ENCODE measurements at places on chromosomes 4 and X.

DNA sequence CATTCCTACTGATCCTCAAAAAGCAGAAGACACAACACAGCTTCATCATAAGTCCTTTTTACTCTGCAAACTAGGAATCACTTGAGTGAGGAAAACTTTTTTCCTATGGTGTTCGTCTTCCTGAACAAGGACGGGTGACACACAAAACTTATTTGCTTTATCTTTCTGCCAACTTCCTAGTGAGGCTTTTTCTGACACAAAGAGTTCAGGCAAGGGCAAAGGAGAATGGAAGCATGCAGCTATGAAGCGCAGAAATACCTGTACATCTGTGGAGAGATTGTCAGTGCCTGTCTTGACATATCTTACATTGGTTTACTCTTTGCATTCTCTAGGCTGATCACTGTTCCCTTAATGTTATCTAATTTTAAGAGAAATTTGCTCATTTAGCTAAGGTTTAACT is 548.0 kb upstream of the IGFBP7 start:
- no peak for DNase-seq

DNA sequence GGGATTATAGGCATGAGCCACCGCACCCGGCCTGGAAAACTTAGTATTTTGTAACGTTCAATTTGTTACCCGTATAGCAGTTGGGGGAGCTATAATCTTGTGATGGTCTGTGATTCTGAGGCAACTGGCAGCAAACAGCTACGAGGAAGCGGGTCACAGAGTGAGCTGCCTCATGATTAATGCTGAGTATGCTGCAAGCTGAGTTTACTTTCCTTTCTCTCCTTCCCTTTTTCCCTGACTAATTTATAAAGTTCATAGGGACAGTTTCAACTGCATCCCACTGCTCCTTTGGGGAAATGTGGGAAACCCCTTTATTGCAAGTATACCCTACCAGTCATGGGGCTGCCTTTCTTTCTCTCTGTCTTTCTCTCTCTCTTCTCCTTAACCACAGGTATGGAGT is 17.7 kb upstream of the ELOVL6 start:
- no peak for DNase-seq

DNA sequence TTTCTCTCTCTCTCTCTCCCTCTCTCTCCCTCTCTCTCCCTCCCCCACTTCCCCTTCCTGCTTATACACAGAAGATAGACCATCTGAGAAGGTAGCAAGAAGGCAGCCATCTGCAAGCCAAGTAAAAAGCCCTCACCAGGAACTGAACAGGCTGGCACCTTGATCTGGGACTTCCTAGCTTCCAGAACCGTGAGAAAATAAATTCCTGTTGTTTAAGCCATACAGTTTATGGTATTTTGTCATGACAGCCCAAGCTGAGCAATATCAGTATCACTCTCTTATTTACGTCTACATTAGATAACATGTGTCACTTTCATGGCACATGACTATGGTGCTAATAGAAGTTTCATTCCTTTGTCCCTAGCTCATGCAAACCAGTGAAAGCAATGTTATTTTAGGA is 581.1 kb downstream of the INPP4B start:
- no peak for DNase-seq

DNA sequence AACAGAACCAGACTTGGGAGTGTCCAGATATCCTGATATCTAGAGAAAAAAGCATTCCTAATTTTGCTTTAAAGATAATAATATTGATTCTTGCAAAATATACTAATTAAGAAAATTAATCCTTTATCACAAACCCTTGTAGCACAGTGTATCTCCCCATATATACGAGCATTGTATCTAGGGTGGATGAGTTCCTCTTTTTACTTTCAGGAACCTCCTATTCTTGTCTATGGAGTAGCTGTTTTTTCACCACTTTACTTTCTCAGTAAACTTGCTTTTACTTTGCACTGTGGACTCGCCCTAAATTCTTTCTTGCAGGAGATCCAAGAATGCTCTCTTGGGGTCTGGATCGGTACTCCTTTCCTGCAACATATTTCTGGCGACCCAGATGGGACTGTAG is 103.9 kb downstream of the GLUD2 start:
- DNase-seq: no peak

GRCh38 chr4:83701041-83701440 is 165.1 kb downstream of the GPAT3 start:
- DNase-seq: no peak

GRCh38 chr4:55865228-55865806 is 11.9 kb downstream of the EXOC1 start:
- no peak for DNase-seq

- no peak for DNase-seq
Observed at GRCh38 chr4:125125276-125125675, 189.5 kb upstream of the FAT4 start.

DNA sequence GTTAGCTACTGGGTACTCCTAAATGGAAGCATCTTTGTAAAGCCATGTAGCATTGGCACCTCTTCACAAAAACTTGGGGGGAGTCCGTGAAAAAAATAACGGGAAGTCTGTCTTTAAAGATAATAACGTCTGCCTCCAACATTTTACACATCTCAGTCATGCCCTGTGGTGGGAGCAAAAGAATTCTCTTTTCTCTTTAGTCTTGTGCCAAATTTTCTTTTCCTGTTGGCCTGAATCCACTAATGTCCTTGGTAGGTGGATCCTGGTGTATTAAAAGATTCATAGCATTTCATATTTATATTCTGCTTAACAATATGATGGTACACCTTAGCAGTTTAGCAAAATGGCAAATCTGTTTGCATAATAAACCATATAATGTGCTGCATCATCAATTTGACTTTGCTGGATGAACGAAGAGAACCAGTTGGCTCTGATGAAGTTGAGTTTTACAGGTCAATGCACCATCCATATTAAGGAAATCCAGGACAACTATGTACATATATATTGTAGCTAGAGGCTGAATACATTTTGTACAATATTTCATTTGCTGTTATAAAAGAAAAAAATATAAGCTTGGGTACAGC is 746.4 kb upstream of the MAGEB2 start:
- no peak for DNase-seq

DNA sequence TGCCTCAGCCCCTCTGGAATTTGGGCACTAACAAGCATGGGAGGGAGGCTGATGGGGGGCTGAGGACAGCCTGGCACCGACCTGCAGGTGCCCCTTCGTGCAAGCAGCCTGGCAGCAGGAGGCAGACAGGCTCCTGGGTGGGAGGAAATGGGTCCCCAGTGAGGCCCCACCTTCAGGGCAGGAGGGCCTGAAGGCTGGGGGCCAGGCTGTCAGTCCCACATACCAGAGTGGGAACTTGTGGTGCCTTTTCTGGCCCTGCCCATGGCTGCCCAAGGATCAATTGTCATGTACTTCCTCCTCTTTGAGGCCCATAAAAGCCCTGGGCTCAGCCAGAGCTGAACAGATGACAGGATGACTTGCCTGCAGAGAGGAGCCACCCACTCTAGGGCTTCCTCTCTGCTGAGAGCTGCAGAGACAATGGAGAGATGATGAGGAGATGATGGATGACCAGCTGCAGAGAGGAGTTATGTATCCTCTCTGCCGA is 141.0 kb downstream of the PDHA2 start:
- no peak for DNase-seq

- DNase-seq: no peak
Observed at GRCh38 chr4:128349921-128350320, 62.3 kb upstream of the PGRMC2 start.

GRCh38 chr4:123469245-123469644 is 72.7 kb downstream of the SPRY1 start:
- no peak for DNase-seq

GRCh38 chr4:166842795-166843261 is 391.5 kb downstream of the SPOCK3 start:
- no peak for DNase-seq

DNA sequence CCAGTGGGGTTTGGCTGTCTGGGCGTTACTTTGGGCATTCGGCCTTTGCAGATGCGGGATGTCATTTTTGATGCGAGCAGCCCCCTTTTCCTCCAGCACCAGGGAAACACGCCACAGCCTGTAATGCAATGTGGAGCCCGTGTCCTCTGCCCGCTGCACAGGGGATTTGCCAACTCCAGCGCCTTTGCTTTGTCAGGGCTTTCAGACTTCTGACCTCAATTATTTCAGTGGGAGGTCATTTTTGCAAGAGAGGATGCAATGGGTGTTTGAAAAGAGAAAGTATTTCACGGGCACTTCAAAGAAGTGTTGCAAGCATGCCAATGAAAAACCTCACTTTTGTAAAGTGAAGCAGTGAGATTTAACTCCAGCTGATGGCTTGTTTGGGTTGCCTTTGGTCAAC is 11.5 kb downstream of the CLCN4 start:
- DNase-seq: no peak

- DNase-seq: no peak
Observed at GRCh38 chr4:187965726-187966125, 29.8 kb upstream of the ZFP42 start.

DNA sequence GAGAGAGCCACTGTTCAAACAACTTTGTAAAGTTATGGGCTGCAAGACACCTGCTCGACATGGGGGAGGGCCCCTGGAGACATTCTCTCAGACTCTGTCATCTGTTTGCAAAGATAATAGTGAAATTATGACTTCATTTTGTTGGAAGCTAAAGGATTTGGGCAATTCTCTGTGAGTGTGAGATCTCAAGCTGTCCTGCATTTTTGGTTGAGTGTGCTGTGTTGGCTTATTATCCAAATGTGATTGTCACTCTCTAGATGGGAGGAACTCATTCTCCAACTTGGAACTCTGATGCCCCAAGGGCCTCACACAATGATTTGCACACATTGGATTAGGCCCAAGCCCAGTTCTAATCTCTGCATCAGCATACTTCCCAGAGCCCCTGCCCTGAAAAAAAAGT is 63.7 kb downstream of the STK32B start:
- no peak for DNase-seq

DNA sequence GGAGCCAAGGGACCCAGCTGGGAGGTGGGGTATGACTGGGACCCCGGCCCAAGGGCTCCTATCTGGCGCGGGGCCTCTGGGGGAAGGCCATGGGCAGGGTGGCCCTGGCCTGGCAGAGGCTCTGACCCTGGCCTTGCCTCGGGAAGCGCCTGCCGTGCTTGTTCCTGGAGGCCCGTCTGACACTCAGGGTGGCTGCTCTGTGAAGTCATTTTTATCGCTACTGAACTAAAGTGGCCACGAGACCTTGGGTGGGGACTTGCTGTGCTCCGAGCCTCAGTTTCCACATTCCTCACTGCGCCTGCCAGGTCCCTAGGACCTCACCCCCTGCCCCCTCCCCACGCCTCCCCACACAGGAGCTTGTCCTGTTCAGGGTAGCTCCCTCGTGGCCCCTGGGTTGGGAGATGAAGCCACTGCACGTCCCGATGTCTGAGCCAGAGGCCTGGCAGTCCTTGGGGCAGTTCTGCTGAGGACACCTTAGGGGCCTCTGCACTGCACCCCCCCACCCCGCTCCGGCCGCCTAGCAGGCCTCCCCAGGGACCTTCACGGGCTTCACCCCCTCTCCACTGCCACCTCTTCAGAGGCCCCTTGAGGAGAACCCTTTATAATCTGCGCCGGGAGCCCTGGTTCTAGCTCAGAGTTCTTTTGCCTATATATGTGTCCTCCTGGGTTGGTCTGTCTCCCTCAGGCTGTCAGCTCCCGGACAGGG is 639 bp upstream of the SORCS2 start:
- no peak for DNase-seq

DNA sequence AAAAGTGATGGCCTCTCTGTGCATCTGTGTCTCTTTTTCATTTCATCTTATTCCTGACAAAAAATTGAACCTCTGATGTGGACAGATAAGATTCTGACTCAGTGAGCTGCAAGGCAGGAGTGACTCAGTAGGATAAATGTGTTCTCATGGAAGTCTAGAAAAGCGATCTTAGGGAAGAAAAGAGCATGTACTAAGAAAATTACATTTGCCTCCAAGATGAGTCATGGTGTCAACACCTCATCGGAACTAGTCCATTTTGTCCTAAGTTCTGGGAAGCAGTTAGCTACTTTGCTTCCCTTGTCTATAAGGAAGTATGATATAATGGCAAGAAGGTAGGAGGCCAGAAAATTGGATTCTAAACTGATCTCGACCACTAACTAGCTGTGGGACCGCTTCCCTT is 83.5 kb upstream of the AFF2 start:
- DNase-seq: no peak

GRCh38 chrX:81174286-81174685 is 27.4 kb downstream of the HMGN5 start:
- DNase-seq: peak; percentile 0

- DNase-seq: no peak
Observed at GRCh38 chr4:74632634-74633033, 161.7 kb downstream of the BTC start.

GRCh38 chr4:175092114-175092513 is 174.0 kb downstream of the ADAM29 start:
- DNase-seq: no peak

GRCh38 chr4:7420661-7421040 is 14.1 kb downstream of the PSAPL1 start:
- no peak for DNase-seq

- DNase-seq: no peak
Observed at GRCh38 chrX:54920610-54921426, at the start of gene TRO. TRO (plus strand) TSS chrX:54920824; CDS start chrX:54922247, 1,423 bp downstream.

- DNase-seq: peak; percentile 53
Observed at GRCh38 chr4:152679414-152680281, at the start of gene TMEM154. TMEM154 (minus strand) TSS chr4:152679997; CDS start chr4:152679933, 64 bp downstream.

DNA sequence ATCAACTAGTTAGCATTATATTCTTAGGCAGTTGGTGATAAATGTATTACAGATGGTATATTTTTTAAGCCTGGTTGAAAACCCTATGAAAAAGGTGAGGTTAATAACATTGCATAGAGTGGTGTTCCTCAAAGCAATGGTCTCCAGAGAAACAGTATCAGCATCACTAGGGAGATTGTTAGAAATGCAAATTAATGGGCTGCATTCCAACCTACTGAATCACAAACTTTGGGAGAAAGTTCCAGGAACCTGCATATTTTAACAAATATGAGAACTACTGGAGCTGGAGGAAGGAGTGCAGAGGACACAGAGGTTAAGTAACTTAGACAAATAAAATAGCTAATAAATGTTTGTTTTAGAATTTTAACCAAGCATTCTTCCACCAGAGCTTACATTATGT is 166.9 kb upstream of the PCDH10 start:
- DNase-seq: no peak

GRCh38 chr4:144356941-144357381 is 216.4 kb upstream of the GYPA start:
- no peak for DNase-seq

DNA sequence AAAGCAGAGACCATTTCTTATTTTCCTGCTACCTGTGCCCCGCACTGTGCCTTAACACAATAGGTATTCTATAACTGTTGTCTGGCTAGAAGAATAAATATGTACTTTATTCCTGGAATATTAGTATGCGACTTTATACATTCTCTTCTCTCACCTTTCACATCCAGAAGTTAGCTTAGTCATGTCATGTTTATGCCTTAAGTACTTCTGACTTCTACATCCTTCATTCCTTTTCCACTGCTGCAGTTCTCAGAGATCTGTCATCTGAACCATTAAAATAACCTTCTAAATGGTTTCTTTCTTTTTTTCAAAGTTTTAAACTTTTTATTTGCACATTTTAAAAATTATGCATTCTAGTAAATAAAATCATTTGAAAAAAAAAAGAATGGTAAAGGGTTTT is 34.4 kb downstream of the KIF4A start:
- no peak for DNase-seq
